Tibial nerve (tissue), 4 donors: ENCODE measurements at places on chromosomes 6 and 20.

GRCh38 chr20:48198929-48199451 is 413.7 kb upstream of the SULF2 start:
- no peak for DNase-seq

DNA sequence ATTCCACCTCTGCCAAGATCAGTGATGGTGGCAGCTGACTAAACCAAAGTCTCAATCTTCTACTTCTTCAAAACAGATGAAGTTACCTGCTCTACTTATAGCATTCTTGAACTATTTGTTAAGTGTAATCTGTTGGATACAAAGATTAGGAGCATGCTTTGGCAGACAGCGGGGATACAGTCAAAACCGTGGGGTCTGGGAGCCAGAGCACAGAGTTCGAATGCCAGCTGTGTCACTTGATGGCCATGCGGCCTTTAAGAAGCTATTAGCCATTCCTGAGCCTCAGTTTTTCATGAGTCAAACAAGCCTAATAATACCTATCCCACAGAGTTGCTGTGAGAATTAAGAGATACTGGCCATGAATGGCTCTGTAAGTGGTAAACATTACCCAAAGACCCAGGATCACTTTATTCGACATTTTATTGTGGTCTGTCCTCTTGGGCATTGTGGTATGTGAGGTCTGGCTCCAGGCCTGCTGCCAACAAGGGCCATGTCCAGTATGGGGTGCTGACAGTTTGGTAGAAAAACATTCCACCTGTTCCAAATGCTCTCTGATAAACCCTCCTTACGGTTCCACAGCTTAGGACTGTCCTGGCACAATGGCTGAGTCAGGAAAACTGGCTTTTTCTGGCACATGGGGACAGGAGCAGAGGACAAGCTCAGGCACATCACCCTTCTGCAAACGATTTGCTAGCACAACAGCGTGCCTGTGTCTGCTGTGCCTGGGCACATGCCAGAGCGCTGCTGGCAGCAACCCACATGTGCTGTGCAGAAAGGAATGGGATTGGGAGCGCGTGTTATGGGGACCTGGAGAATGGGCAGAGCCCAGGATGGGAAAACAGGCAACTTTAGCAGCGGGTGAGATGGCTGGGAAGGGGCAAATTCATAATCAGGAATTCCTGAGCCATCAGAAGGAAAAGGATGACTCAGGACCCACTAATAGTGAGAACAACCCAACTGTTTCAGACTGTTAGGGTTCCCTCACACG is 15.7 kb upstream of the FAM83C start:
- DNase-seq = no peak

GRCh38 chr20:61049684-61050083 is 202.4 kb upstream of the CDH4 start:
- DNase-seq = no peak

DNA sequence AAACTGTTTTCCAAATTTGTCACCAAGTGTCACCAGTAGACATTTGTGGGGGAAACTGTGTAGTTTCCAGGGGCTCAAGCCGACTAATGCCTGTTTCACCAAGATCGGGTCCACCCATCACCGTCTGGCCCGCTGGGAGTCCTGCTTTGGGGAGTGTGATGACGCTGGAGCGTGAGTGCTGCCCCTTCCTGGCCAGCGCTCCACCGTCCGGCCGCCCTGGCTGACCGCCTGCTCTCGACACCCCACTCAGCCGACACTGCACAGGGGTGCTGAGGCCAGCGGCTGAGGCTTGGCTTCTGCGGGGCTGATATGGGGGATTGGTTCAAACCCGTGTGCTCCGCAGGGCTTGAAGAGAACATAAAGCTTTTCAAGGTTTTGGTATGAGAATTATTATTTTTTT is 160.1 kb downstream of the SMOC2 start:
- no peak for DNase-seq

- no peak for DNase-seq
Measured at GRCh38 chr6:146859795-146860495, 261.2 kb downstream of the ADGB start.

DNA sequence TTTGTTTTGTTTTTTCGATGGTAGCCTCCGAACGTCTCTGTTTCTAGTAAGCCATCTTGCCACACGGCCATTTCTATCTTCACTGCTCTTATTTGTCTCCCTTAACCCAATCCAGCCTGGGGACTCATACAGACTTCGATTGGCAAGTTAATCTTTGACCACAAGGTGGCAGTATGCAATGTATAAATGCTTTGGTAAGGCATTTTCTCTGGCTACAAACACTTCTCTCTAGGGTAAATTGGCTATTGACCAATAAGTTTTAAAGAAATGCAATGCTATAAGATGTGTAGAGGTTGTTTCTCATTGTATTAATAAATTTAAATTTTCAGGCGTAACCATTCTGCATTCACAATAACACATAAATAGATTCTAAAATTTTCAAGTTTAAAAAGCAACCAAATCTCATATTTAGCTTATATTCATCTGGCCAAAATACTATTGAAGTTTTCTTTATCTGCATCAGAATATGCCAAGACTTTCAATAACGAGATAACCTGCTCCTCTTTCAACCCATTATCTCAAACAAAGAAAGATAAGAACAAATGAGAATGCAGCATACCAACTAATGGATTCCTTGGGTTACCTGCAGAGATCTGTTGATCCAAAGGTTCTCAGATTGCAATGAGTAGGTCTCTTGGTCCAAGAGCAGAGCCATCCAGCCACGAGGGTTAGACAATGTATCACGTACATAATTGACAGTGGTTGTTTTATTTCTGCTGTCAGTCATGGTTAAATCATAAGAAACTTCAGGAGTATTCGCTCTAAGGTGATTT is 231.9 kb downstream of the PKHD1 start:
- DNase-seq = no peak

GRCh38 chr6:107488875-107489635 is 862 bp upstream of the SOBP start:
- peak; percentile 19 for DNase-seq

DNA sequence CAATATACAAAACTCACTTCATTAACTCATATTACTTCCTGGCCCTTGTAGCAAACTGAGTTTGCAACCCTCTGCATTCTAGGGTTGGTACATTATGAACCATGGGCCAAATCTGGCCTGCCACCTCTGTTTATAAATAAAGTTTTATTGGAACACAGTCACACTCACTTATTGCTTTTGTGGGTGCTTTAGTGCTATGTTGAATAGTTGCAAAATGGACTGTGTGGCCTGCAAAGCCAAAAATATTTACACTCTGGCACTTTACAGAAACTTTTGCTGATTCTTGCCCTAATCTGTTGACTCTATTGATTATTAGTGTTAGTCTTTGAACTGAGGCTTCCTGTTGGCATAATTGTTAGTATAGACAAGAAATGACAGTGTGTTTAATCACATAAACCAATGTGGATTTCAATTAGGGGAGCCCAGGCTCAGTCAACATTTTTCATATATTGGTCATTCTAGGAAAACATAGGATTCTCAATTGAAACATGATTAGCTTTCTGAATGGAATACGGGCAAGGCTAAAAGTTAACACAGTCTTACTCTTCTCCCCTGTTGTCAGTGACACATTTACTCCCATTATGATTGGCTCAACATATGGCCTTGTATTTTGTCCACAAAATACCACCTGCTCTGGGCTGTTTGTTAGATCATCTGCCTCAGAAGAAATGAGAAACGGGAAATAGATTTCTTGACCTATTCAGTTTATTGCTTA is 241.9 kb upstream of the ZFP64 start:
- DNase-seq = no peak

GRCh38 chr6:33697845-33698244 is 13.7 kb downstream of the UQCC2 start:
- DNase-seq = no peak

DNA sequence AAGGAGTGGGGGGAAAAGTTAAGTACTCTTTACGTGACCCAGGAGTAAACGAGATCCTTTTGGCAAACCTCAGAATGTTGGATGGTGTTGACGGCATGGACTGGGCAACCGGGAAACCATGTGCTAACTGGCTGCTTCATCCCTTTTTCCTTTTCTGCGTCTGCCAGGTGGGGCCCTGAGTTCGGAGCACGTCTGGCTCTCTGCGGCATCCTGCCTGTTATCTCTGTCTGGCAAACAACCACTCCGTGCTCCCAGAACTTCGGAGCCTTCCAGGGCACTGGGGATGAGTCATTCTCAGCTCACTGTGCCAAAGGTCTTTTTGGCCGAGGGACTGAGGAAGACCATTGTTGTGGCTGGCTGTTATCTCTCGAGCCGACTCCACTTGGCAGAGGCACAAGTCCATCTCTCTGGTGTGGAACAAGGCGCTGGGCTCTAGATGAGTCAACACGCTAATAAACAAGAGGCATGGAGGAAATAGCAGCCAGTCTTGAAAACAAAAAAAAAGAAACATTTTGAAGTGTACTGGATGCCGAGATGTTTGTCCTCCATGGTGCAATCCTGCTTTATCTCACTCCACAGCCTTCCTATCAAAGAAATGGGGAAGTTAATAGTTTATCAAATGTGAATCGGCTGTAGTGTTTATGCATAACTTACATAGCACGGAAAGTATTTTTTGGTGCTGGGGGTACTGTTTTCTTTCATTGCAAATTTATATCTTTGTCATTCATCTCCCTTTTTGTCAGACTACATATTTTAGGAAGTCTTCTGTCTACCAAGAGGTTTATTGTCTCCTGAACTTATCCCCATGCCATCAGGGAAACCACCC is 64.6 kb upstream of the TXNDC5 start:
- peak; percentile 39 for DNase-seq

GRCh38 chr20:19633985-19634384 is 124.1 kb upstream of the RIN2 start:
- no peak for DNase-seq

- DNase-seq = no peak
Measured at GRCh38 chr6:35717449-35718374, 19.1 kb upstream of the ARMC12 start.

DNA sequence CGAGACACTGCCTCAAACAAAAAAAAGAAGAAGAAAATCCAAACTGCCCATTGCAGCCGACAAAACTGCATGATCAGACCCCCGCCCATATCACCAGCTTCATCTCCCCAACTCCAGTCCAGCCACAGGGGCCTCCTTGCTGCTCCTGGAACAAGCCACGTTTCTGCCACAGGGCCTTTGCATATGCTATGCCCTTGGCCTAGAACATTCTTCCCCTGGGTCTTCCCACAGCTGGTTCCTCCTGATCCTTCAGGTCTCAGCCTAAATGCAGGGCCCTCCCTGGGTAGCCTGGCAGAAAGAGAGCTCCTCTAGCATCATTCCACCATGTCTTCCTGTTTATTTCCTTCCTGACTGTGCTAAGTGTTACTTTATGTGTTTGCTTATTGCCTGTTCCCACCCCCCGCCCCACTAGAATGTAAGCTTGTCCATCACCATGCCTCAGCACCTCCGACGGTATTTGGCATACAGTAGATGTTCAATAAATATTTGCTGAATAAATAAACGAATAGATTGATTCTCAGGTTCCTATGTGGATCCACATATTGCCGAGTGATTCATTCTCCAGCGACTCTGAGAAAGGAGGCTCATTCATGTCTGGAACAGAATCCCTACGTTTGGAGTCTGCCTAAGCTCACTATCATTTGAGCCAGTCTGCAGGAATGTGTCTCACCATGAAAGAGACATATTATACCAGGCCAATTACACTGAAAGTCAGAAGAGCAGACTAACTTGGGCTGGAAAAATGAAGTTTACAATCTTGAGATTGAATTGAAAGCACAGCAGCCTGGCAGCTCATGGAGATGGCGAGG is 56.1 kb downstream of the NFATC2 start:
- no peak for DNase-seq

DNA sequence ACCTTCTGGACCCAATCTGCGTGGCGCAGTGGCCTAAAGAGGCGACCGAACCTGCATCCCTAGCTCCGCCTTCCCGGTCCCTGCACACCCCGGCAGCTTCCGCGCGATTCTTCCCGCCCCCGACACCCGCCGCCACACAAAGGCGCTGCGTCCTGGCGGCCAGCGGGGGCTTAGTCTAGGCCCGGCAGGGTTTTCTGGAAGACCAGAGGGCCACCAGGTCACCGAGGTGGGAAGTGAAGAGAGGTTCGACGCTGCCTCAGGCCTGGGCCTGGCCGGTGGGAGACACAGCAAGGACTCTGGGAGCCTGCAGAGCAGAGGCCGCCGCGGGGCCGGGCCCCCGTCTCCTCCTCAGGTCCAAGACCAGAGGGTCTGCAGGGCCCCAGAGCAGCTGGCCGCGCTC is 154.9 kb downstream of the OR2B2 start:
- no peak for DNase-seq

DNA sequence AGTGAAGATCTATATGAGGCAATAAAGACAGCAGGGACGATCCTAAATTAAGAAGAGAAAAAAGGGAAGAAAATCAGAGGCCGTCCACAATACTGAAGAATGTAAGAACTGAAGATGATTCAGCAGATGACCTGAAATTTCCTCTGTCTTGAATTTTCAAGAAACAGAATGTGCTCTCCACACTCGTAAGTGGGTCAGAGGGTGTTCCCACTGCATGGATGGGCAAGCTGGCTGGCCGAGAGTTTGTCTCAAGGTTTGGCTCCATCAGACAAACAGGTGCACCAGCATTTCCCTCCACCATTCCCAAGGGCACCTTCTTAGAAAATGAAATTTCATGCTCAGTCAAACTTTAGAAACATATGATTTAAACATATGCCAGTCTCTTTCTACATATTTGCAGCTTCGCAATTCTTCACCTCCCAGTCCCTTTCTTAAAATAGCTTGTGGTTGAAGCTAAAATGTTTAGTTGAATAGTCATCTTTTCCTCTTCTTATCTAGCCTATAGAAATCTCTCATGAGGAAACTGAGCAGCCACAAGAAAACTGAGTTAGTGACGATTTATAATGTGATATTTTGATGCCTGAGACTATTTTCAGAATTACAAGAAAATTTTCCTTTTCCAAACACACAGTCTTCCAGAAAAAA is 576.4 kb downstream of the PRKN start:
- DNase-seq = no peak
